ENCODE measurements at places on chromosomes 2 and 18.

DNA sequence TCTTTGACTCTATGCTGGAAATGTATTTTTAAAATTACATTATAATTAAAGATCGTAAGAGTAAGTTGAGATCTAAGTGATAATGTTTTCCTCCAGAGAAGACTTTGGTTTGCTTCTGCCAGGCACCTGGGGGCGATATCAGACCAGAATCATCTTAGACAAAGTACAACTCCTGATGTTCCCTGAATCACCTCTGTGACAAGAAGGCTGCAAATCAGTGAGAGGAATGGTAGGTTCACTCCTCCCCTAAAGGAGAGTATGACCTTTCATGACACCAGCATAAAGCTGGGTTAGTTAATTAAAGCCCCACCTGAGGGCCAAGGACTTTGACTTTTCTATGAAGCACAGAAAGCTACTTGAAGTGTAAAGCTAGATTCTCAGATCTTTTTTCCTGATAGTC lies 114.4 kb upstream of the DTNA start:
- DNase-seq: no peak

DNA sequence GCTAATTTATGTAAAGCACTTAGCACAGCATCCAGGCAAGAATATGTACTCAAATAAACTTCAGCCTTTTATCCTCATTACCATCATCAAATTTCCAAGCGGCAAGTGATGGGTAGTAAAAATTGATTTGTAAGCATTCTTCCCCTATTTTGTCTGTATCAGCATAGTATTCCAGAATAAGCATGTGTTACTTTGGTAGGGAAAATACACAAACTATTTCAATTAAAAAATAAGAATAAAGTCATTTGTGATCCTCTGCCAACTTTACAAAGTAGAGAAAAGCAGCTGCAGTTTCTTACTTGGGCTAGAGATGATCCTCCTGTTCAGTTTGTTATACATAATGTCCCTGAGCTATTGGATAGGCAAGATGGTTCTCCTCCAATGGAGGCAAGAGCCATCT lies 493.2 kb downstream of the ZEB2 start:
- no peak for DNase-seq

DNA sequence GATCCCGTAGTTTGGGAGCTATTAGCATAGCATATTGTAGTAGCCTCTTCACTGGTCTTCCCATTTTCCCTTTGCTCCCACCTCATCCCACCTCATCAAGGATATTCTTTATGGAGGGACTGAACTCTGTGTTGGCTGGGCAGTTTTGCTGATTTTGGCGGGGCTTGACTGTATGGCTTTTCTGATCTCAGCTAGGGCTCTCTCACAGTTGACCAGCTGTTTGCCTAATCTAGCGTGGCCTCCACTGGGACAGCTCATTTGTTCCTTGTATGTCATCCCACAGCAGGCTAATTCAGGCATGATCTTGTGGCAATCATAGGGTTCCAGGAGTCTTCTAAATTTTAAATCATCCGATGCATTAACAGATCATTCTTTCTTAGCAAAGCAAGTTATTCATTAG lies 30.2 kb upstream of the MTX2 start:
- no peak for DNase-seq

DNA sequence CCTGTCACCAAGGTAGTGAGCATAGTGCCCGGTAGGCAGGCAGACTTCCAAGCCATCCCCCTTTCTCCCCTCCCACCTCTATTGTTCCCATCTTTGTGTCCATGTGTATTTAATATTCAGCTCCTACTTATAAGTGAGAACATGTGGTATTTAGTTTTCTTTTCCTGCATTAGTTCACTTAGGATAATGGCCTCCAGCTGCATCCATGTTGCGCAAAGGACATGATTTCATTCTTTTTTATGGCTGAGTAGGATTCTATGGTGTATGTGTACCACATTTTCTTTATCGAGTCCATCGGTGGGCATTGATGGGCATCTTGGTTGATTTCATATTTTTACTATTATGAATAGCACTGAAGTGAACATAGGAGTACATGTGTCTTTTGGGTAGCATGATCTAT lies 35.3 kb downstream of the MMADHC start:
- DNase-seq: no peak

DNA sequence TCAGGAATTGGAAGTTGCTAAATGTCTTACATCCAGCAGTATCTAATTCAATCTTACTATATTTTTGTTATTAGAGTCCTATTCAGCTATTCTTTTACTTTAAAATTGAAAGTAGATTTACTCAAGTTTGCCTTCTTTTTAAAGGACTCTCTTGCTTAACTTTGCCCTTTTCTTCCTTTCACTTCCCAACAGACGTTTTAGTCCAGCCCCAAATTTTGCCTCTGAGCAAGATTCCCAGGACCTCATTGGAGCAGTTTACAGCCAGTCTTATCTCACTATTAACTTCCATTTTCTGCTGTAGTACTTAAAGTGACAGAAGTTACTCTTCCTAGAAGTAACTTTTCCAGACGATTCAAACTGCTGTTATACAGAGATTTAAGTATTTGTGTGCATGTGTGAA lies 1.7 kb upstream of the PRKD3 start:
- no peak for DNase-seq

DNA sequence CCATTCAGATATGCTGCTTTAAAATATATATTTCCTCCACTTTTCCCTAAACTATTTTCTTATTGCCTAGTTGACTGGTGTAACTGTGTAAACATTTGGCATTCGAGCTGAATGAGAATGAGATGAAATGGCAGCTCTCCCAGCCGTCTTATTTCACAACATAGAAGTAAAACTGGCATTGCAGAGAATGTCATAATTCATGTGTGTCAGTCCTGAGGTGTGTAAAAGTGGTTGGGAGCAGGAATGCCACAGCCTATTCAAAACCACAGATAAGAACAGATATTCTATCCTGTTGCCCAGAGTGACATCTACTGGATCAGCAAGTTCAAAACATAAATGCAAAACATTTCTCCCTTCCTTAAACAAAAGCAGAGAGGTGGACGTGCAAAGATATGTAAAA lies 565.5 kb upstream of the CHAC2 start:
- no peak for DNase-seq

DNA sequence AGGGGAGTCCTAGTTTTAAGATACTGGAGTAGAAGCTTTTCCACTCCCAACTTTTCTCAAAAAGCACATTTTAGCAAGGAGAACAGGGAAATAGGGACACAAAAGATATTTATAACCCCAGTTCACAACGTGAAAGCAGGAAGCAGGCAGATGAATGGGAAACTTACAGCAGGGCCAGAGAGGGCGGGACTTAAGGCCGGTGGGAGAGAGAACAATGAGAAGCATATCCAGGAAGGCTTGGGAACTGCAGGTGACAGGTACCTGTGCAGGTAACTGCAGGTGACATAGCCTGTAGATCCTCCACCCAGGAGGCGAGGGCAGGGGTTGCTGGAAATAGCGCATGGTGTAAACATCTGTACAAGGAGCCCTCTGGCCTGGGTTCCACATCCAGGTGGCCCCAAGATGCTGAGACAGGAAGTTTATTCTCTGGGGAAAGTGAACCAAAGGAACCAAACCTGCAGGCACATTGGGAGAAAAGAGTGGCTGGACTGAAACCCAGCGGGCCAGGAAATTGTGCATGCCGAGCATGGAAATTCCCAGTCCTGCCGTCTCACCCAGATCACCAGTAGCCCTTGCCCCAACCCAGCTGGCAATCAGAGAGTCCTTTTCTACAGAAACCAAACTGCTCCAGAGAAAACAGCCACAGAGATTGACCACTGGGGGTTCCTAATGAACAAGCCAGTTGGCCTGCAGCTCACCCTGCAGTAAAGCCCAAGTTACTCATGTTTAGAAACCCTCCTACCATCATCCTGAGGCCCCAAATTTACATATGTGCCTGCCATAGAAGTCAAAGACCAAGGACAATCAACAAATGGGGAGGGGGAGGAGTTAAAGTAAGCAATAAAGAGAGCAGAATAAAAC lies 24.3 kb upstream of the COL6A3 start:
- no peak for DNase-seq

GRCh38 chr2:238233625-238234024 lies 6.2 kb downstream of the HES6 start:
- no peak for DNase-seq

DNA sequence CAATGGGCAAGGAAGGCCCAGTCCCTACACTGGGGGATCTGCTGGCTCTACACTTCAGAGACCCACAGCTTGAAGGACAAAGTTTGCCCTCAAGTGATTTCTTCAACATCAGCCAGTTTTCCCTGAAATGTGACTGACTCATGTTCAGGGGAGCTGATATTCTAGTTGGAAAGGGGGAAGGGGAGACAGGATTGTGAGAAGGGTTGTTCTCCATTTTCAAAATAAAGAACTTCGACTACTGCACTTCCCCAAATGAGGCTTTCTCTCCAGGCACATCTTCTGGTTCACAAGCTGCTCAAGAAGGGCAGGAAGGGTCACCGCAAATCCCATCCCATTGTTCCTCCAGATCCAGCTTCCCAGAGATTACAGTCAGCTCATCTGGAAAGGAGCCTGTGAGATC lies 117.6 kb downstream of the BCL2L11 start:
- no peak for DNase-seq

- no peak for DNase-seq
These were observed 14.8 kb downstream of the PLEKHM3 start for GRCh38 chr2:208010506-208010905.

GRCh38 chr2:122001441-122001874 lies 246.0 kb downstream of the TSN start:
- DNase-seq: no peak

- no peak for DNase-seq
These were observed 1.3 kb downstream of the MAPRE2 start for GRCh38 chr18:35042389-35043071.

DNA sequence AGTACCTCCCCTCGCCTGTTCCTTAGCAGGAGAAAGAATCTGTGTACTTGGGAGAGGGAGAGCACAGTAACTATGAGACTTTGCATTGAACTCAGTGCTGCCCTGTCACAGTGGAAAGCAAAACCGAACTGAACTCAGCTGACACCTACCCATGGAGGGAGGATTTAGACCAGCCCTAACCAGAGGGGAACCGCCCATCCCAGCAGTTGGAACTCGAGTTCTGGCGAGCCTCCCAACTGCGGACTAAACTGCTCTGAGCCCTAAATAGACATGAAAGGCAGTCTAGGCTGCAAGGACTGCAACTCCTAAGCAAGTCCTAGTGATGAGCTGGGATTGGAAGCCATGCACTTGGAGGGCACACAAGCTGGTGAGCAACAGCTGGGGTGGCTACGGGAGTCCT lies 110.4 kb downstream of the GRB14 start:
- no peak for DNase-seq

DNA sequence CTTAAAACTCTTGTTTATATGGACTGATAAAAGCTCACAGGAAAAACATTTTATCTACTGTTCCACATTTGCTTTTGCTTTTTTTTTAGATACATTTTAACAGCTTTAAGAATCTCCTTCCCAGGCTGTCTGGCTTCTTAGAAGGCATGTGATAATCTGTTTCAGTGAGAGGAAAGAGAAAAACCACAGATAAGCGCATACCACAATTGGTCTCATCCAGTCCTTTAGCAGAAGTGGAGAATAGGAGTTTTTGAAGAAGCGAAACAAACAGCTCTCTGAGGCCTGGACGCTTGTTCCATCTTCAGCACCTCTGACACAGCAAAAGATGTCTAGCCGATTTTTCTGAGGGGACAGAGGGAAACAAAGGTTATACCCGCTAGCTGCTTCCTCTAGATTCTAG lies 37.6 kb downstream of the RMC1 start:
- DNase-seq: peak; percentile 19

GRCh38 chr2:219495531-219496122 lies 3.1 kb upstream of the GMPPA start:
- DNase-seq: no peak

GRCh38 chr18:55513161-55513560 lies 74.8 kb downstream of the TCF4 start:
- DNase-seq: no peak
